ENCODE measurements at places on chromosomes 3 and 15. TPM values are rescaled to one million over a fixed set of nuclear protein-coding genes. Genes with fewer than 3 reads are reported as not detected.
A peak's percentile ranks its signal among the peaks of the same experiment; 100 is the strongest.

ARL8B gene
- 33.9 TPM for total RNA-seq

GRCh38 chr15:58466566-58466965 lies 34.8 kb downstream of the LIPC start:
- DNase-seq: no peak

ACY1 gene
- total RNA-seq: 38.0 TPM

GRCh38 chr3:107958146-107958545 lies 132.7 kb downstream of the CD47 start:
- no peak for DNase-seq

GRCh38 chr15:30943654-30944335 lies 40.1 kb downstream of the FAN1 start:
- DNase-seq: no peak

DNA sequence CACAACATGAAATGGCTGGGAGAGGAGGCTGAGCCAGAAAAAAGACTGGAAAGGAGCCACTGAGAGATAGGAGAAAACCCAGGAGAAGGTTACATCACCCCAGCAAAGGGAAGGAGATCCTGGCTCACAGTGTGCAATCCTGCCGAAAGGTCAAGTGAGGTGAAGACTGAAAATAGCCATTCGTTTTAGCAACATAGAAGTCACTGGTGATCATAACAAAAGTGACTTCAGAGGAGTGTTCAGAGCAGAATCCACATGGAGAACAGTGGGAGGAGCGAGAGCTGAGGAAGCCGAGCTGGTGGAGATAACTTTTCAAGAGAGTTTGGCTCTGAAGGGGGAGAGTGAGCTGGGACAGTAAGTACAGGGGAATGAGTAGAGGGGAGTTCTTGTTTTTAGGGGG lies 5.4 kb upstream of the HEG1 start:
- no peak for DNase-seq

DNA sequence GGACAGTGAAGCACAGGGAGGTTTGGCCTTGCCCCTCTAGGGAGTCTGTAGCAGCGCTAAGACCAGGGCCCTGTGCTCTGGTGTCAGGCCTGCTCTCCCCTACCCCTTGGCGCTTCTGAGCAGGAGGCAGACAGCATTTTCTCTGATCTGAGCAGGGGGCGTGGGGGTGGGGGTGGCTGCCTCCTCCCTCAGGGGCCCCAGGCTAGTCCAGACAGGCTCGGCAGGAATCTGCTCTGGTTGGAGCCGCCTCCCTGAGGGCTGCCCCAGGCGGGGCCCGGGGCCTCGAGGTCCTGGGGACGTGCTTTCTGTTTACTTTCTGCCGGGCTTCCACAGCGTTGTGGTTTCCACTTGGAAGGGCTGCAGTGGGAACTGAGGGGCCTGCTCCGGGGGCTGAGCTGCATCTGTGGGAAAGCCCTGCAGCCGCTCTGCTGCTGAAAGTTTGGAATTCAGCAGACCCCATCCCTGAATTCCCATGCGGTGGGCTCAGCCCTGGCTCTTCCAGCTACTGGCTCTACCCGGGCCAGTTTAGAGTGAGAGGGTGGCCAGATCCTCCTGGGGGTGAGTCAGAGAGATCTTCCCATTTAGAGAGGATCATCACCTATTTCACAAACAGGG lies 105.4 kb downstream of the LINGO1 start:
- no peak for DNase-seq

GRCh38 chr15:95903352-95903751 lies 427.1 kb upstream of the NR2F2 start:
- DNase-seq: no peak

- DNase-seq: no peak
Measured at GRCh38 chr3:52053307-52054304, 2.8 kb downstream of the DUSP7 start.

CCDC13 gene
- total RNA-seq: 1.1 TPM

GRCh38 chr15:79028411-79028964 lies 62.1 kb downstream of the RASGRF1 start:
- DNase-seq: peak; percentile 74

PRR23A gene
- not detected for total RNA-seq

GRCh38 chr15:91331581-91331980 lies 231.5 kb downstream of the SV2B start:
- no peak for DNase-seq

GRCh38 chr3:136708333-136708985 lies 43.7 kb downstream of the STAG1 start:
- DNase-seq: no peak

DNA sequence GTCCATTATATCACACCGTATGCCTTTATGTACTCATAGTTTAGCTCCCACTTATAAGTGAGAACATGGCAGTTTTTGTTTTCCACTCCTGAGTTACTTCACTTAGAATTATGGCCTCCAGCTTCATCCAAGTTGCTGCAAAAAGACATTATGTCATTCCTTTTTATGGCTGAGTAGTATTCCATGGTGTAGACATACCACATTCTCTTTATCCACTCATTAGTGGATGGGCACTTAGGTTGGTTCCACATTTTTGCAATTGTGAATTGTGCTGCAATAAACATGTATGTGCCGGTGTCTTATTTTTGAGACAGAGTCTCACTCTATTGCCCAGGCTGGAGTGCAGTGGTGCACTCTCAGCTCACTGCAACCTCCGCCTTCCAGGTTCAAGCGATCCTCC lies 74.1 kb upstream of the IQSEC1 start:
- no peak for DNase-seq

DNA sequence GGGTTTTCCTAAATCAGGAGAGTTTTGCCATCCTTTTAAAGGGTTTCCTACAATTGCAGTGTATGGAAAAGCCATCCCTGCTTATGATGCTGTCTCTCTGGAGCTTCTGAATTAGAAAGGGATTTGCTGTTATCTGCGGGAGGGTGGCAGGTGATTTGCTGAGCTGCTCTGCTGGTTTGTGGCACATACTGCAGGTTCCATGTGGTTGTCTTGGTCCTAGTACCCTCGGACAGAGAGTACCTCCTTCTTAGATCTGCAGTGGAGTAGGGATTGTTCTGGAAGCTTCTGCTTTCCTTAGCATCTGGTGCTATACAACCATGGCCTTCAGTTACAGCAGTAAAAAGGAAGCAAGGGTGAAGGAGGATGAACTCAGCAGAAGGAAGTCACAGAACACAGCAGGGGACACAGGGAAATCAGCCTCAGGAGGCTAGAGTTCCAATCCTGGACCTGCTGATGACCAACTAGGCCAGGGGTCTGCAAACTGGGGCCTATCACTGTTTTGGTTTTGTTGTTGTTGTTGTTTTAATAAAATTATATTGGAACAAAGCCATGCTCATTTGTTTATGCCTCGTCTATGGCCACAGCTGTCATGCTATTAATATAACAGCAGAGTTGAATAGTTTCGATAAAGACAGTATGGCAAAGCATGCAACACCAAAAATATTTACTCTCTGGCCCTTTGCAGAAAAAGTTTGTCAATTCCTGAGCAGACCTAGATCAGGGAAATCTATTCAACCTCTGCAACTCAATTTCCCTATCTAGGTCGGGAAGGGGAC lies 39.5 kb downstream of the STARD5 start:
- DNase-seq: no peak

DNA sequence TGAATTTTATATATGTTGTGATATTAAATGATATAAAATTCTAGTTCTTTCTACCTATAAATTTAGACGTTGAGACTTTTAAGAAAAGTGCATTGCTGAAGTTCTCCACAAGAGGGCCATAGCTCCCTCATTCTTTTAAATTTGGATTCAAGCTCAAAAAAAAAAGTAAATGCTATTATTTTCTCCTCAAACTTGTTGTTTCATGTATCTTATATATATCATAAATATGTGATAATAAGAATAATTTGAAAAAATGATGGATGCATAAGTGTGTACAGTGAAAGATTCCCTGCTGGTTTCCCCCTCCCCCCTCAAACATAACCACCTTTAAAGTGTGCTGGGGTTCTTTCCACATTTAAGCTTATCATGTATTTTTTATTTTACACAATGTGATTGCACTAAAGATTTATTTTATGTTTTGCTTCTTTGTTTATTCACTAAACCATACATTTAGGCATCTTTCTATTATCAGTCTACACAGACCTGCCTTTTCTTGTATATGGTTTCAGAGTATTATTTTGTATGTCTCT lies 769.4 kb upstream of the GOLIM4 start:
- no peak for DNase-seq

PRRT3 gene
- 8.1 TPM for total RNA-seq

GRCh38 chr3:193833592-193833991 lies 240.6 kb downstream of the OPA1 start:
- DNase-seq: no peak

GRCh38 chr3:138395865-138396751 lies 38.3 kb upstream of the ESYT3 start:
- DNase-seq: no peak

- DNase-seq: no peak
Measured at GRCh38 chr15:70955151-70955550, 62.5 kb downstream of the LRRC49 start.

DNA sequence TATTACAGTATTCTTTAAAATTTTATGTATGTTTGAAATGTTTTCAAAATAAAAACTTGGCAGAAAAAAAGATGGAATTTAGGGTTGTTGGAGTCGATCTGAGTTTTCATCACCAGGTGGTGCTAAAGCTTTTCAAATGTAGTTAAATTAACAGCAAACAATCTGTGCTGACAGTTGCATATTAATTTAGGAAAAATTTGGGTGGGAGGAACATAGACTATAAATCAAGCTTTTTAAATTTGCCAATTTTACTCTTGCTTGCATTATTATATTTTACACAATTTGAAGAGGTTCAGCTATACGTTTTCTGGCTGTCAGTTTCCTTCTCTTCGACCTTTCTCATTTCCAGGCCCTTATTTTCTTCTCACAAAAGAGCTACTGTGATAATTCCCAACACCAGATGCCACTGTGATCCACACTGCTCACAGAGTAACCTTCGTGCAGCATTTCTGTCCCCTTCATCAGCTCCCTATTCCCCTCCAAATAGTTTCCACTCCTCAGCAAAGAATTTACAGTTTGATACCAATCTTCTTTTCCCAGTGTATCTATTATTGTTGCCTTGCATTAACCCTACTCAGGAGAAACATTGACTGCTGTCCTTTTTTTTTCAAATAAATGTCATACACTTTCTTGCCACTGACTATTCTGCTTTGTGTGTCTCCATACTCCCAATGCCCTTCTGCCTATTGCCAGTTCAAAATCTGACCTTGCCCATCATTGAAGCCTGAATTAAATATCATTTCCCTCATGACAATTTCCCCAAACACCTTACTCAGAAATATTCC lies 53.4 kb upstream of the EIF5A2 start:
- DNase-seq: no peak

DNA sequence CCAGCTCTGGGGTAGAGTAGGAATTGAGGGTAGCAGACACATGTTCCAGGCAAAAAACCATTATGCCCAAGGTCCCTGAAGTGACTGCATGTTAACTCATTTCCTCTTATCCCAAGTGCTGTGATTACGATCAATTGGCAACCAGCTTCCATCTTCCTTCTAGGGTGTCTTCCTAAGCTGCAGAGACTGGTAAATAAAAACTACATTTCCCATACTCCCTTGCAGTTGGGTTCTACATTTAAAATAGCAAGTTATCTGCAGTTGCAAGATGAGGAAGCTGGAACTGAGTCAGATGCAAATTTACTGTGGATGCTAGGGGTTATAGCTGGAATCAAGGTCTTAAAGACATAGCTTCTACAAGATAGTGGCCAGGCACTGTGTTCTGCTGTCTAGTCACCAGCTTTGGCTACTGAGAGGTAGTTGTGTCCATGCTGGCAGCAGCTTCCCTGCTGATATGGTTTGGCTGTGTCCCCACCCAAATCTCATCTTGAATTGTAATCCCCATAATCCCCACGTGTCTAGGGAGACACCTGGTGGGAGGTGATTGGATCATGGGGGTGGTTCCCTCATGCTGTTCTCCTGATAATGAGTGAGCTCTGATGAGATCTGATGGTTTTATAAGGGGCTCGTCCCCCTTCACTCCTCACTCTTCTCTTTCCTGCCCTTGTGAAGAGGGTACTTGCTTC lies 51.3 kb upstream of the FBN1 start:
- DNase-seq: no peak

- no peak for DNase-seq
Measured at GRCh38 chr3:73423116-73423515, 201.6 kb downstream of the PDZRN3 start.

GRCh38 chr3:188792793-188793192 lies 379.0 kb upstream of the TPRG1 start:
- DNase-seq: peak; percentile 53

- DNase-seq: peak; percentile 62
Measured at GRCh38 chr15:65032801-65033537, 3.5 kb upstream of the MTFMT start.

TTLL13 gene
- under 0.01 TPM for total RNA-seq

DNA sequence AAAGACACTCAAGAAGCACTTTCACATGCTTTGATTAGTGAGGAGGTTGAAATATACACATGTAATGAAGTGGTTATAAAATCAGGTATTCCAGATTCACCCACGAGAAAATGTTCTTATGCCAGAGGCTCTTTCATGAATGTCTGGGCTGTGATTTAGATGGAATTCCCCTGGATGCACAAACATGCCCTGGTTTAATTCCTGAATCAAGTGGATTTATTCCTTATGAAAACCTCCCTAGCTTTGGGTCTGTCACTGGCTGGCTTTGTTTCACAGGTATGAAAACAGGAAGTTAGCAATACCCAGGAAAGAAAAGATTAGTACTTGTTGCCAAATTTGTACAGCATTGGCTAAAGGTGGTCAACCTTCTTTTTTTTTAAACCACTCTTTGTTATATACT lies 1123.0 kb downstream of the ROBO1 start:
- DNase-seq: peak; percentile 5

RTP3 gene
- not detected for total RNA-seq

DNA sequence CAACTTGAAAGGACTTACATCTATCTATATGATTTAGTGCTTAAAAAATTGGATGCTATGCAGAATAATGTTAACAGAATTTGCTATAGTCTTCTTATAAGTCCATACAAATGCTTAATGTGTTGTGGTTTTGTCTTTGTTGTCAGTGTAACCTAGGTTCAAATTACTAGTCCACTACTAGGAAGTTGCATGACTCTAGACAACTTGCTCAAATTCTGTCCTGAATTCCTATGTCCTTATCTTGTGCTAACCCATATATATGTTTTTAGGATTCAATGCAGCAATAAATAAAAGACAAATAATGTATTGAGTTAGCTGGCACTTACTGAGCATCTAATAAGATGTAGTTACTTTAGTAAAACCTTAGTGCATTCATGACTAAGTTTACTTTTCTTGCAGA lies 276.5 kb upstream of the KCNMB2 start:
- no peak for DNase-seq

- DNase-seq: no peak
Measured at GRCh38 chr15:31324186-31324585, 2.4 kb upstream of the KLF13 start.

DNA sequence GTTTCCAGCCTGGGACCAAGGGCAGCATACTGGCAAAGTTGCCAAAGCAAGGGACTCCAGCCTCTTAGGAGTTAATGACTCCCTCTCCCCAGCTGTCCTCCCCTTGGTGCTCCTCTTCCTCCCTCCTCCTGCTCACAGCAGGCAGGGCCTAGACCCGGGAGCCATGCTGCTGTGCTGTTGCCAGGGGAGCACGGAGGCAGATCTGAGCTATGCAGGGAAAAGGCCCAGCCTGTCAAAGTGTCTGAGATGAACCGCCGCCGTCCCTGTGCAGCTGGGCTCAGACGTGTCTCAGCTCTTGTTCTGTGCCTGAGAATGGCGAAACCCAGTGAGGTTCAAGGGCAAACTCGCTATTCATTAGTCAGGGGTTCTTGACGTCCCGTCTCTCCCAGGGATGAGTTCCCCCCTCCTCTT lies 60.8 kb upstream of the POLG start:
- no peak for DNase-seq
